Anterior cingulate cortex (tissue), 58 donors: ENCODE measurements at places on chromosomes 4 and X.

DNA sequence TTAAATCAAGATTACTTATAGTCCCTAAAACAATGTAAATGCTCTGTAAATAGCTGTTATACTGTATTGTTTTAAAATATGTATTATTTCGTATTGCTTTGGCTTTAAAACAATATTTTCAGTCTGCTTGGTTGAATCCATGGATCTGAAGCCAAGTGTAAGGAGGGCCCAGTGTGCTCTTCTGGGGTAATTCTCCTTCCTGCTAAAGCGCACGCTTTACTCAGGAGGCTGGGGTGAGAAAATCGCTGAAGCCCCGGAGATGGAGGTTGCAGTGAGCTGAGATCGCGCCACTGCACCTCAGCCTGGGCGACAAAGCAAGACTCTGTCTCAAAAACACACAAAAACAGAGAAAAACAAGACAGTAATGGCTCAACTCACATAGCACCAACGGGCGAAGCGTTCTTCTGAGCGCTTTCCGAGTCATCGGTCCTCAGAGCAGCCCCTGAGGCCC is 391 bp upstream of the IDUA start:
- no peak for DNase-seq

DNA sequence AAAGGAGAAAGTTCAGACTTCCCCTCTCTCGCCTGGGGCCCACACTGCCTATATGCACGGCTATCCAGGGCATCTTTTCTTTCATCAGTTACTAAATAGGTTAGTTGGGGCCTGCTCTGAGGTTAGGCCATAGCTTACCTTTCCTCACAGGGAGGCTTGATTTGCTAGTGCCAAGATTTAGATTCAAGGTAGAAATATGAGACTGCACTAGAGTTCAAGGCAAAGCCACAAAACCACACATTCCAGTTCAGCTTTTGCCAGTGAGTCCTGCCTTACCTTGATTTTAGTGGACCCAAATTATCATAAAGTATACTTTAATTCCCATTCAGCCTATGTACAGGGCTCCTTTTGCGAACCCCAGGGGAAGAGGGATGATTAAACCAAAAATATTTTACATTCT is 762.8 kb downstream of the PDHA2 start:
- no peak for DNase-seq

DNA sequence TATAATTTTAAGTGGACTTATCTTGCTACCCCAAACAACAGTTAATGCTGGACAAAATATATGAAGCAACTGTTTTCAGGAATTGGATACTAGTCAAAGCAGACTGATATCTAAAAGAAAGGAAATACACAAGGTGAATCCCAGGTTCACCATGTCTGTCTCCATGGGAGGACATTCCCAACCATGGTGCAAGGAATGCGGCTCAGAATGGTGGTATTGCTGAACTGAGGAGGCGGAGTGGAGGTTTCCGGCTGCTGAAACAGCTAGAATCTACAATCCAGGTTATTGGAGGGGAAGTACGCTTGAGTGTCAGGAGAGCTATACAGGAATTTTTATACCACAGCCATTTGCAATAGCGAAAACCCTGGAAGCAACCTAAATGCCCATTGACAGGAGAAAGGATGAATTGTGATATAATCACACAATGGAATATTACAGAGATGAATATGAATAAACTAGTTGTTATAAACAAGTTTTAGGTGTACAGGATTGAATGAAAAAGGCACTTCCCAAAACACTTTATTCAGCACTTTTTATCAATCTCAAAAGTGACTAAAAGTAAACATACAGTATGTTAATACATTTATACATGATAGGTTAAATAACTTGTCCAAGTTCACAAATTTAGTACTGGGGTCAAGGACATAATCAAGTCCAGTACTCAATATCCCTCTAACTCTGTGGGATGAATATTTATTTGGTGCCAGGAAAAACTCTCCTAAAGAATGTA is 9.0 kb downstream of the HMGB2 start:
- DNase-seq: no peak

GRCh38 chr4:113112338-113112978 is 63.0 kb downstream of the ANK2 start:
- DNase-seq: no peak

- no peak for DNase-seq
These were observed 47.0 kb downstream of the STX18 start for GRCh38 chr4:4494882-4495281.

GRCh38 chr4:99979872-99980271 is 29.8 kb upstream of the H2AZ1 start:
- no peak for DNase-seq

DNA sequence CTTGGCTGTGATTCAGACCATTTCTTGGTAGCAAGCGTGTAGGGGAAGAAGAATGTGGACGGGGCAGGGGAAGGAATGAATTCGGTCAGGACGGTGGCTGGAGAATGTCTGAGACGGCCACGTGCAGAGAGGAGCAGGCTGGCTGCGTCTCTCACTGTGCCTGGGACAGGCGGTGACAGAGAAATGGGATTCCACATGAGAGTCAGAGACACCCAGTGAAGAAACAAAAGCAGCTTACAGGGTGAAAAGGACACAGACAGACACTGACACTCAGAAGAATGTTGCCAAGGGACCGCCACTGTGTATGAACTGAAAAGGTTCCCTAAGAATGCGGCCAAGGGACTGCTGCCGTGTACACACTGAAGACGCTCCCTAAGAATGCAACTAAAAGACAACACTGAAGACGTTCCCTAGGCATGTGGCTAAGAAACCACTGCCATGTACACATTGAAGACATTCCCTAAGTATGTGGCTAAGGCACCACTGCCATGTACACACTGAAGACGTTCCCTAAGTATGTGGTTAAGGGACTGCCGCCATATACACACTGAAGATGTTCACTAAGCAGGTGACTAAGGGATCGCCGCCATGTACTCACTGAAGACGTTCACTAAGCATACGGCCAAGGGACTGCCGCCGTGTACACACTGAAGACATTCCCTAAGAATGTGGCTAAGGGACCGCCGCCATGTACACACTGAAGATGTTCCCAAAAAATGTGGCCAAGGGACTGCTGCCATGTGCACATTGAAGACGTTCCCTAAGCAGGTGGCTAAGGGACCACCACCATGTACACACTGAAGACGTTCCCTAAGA is 49.1 kb downstream of the DHRSX start:
- DNase-seq: no peak

DNA sequence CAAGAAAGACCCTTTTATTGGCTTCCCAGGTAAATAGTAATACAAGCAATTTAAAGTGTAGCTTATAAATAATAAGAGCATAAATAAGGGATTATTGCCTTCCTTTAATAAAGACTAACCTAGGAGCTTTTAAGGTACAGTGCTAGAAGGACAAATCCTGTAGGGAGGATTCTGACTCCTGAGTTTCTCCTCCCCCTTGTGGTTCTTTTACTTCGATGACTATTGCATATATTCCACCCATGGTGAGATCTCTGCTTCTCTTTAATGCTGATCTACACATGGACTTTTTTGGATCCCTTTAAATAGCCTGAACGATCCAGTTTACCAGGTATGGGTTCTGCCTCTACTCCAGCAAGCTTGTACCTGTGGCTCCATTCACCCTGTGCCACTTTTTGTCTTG is 2.5 kb downstream of the GALNT7 start:
- no peak for DNase-seq

- no peak for DNase-seq
These were observed 5.6 kb upstream of the ADD1 start for GRCh38 chr4:2837904-2838496.

- DNase-seq: no peak
These were observed 253.3 kb downstream of the HS3ST1 start for GRCh38 chr4:11175374-11175773.

GRCh38 chr4:180973894-180974293 is 1269.3 kb upstream of the TENM3 start:
- no peak for DNase-seq

GRCh38 chrX:37998586-37999262 is 7.6 kb upstream of the SYTL5 start:
- DNase-seq: no peak

GRCh38 chr4:150152766-150153165 is 74.5 kb downstream of the DCLK2 start:
- DNase-seq: no peak

DNA sequence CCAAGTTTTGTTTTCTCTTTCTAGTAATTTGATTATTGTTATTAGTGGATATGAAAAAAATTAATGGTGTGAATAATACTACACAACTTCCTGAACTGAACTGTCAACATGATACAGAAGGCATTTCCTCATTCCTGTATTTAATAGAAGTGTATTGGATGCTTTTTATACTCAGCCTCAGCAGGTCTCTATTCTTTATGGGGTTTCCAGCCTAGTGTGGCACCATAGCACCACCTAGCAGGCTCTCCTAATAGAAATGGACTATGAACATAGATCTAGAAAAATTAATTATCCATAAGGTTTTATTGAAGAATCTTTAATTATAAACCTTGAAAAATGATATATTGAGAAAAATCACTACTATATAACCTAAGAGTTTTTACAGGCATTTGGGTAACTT is 52.4 kb downstream of the GLRB start:
- no peak for DNase-seq

- DNase-seq: no peak
These were observed 36.5 kb downstream of the HERC3 start for GRCh38 chr4:88628746-88629145.

- no peak for DNase-seq
These were observed 1.6 kb upstream of the GUCY1A1 start for GRCh38 chr4:155665054-155665453.

- no peak for DNase-seq
These were observed 63.8 kb downstream of the GPRIN3 start for GRCh38 chr4:89243733-89244252.

DNA sequence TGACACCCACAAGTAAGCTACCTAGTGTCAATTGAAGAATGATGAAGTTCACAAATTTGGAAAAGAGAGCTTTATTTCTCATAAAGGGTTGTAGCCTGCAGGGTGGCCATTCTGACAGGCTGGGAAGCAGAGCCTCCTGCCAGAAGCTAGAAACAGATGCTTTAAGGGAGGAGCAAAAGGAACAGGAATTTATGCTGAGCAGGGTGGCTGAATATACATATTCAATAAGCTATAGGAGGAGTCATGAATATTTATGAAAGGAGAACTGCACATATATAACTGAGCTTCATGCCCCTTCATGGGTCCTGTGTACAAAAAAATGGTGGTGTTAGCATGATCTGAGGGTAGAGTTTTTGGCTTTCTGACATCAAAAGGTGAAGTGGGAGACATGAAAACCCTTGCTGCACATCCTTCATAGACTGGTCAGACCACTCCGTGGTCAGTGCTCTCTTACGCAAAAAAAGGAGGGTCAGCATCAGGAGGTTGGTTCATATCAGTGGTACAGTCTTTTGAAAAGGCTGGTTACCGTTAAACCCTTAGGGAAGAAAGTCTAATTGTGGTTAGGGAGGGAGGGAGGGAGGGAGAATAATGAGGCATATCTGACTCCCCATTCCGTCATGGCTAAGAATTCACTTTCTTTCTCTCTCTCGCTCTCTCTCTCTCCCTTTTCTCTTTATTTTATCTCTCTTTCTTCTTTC is 121.4 kb downstream of the LUZP4 start:
- no peak for DNase-seq

- no peak for DNase-seq
These were observed 82.0 kb downstream of the USP46 start for GRCh38 chr4:52576961-52577623.

DNA sequence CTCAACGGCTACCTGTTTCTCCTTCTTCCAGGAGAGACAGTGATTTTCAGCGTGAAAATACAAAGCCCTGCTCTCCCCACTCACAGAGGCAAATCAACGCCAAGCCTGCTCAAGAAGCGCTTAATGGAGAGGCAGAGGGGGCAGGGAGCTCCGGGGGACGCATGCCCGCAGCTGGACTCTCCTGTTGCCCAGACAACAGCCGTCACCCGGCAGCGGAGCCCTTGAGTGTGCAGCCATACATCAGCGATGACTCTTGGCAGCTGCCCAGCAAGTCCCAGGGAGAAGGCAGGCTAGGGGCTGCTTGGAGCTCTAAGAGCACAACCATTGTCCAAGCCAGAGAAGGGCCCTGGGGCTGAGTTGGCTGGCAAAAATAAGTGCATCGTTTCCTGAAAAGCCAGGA is 71.0 kb upstream of the AFAP1 start:
- peak; percentile 64 for DNase-seq

- no peak for DNase-seq
These were observed 356.2 kb downstream of the ADGRL3 start for GRCh38 chr4:61556277-61556676.

- no peak for DNase-seq
These were observed at the start of gene ZAR1 for GRCh38 chr4:48490012-48490679. TSS of gene ZAR1 (plus strand) at chr4:48490252. CDS start at chr4:48490292, 40 bp downstream.

- no peak for DNase-seq
These were observed 431.8 kb downstream of the PPARGC1A start for GRCh38 chr4:23458054-23458453.

- DNase-seq: no peak
These were observed 343.5 kb downstream of the IDS start for GRCh38 chrX:149161435-149162088.

GRCh38 chrX:40174854-40175510 is 77.2 kb upstream of the BCOR start:
- DNase-seq: peak; percentile 55

GRCh38 chrX:20037186-20037585 is 46.3 kb upstream of the BCLAF3 start:
- DNase-seq: no peak

- no peak for DNase-seq
These were observed 405.2 kb downstream of the FAT4 start for GRCh38 chr4:125719987-125720386.

GRCh38 chr4:108559911-108560310 is 60.5 kb upstream of the RPL34 start:
- no peak for DNase-seq

DNA sequence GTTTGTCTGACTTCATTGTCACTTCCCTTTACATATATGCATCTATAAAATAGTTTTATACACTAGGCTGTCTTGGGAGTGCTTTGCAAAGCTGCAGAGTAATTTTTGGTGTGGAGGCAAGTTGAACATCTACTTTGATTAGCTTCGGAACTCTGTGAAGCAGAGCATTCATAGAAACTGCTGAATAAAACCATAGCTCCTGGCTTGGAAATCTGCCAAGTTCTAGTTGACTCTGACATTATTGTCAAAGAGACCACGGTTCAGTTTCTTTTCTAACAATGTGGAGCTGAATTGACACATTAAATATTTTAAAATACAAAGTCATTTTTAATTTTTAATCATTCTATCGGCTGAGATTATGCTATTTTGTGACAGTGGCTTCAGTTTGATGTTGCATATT is 335.0 kb downstream of the BMPR1B start:
- DNase-seq: no peak

DNA sequence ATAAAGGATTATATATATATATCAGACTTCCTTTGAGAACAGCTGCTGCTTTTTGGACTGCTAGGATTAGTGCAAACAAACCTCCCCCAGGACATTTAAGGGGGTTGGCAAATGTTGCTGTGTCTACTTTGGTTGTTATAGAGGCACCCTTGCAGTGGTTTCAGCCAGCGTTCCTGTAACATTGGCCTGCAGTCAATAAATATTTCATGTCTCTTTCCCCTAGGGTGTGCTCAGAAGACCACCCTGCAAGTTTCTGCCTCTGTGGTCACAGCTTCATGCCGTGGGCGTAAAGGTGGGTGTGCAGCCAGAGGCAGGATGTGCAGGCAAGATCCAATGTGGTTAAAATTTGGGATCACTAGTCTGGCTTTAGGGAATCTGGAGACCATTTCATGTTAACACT is 28.9 kb downstream of the FGF5 start:
- DNase-seq: no peak

- DNase-seq: no peak
These were observed 23.4 kb downstream of the SH2D1A start for GRCh38 chrX:124369722-124370121.

GRCh38 chr4:184529283-184529682 is 54.9 kb upstream of the IRF2 start:
- no peak for DNase-seq

GRCh38 chrX:41889317-41890025 is 33.9 kb downstream of the CASK start:
- DNase-seq: no peak
